ENCODE measurements at places on chromosomes 7 and 10. TPM values are rescaled to one million over a fixed set of nuclear protein-coding genes. Genes with fewer than 3 reads are reported as not detected.

GRCh38 chr7:38177621-38178003 lies 433 bp upstream of the STARD3NL start:
- DNase-seq: no peak

GRCh38 chr7:55550010-55550663 lies 22.2 kb downstream of the VOPP1 start:
- DNase-seq: no peak

The FEZF1 gene
- not detected for total RNA-seq

The STRIP2 gene
- total RNA-seq: 22.0 TPM

The NME8 gene
- not detected for total RNA-seq

The AKR1D1 gene
- total RNA-seq: not detected
